Stimulated activated CD4-positive, alpha-beta T cell treated with anti-CD3 and anti-CD28 coated beads, TNF-alpha, amount 100 ng/mL, for 4 hours (primary cell): ENCODE measurements at places on chromosomes 2 and 18.

DNA sequence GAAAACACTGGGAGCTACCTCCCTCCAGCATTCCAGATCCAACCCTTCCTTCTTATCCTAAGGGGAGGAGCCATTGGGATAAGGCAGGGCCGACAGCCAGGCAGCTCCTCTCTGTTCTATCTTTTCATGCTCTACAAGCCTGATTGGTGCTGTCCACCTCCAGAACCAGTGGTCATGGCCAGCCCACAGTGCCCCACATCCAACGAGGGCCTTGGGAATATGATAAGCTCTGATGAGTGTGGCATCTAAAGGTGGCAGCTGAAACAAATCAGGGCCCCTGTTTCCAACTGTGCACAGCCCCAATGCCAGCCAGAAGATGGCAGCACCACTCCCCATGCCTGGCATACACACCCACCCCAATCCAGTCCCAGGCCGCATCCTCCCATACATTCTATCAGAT is 329.3 kb downstream of the C1D start:
- DNase-seq = no peak

DNA sequence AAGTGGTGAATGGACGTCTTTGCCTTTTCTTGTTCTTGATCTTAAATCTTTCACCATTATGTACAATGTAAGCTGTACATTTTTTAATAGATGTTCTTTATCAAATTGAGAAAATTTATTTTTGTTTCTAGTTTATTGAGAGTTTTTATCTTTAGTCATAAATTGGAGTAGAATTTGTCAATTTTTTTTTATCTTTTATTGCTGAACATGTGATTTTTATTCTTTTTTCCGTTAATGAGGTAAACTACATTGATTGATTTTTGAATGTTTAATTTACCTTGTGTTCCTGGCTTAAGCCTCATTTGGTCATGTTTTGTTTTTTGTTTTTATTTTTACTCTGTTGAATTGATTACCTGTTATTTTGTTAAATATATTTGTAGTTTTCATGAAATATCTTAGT is 19.7 kb downstream of the KIAA1328 start:
- no peak for DNase-seq

GRCh38 chr2:15909157-15909556 is 31.2 kb upstream of the MYCN start:
- no peak for DNase-seq

GRCh38 chr2:45169339-45170190 is 160.3 kb upstream of the SIX2 start:
- DNase-seq = no peak

DNA sequence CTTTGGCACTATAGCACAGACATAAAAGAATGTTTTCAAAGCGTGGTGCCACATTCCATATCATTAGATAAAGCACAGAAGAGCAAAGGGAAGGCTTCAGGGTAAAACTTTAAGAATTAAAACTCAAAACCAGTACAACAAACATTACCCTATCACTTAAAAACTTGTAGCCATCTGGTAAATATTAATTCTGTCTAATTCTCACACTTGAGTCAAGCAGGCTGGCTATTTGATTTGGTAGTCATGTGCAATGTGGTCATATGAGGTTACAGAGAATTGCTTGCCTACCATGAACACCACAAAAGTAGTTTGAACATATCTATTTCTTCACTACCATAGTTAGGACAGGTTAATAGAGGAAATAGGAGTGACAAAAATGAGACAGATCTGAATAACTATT is 244.9 kb downstream of the IRS1 start:
- DNase-seq = no peak

DNA sequence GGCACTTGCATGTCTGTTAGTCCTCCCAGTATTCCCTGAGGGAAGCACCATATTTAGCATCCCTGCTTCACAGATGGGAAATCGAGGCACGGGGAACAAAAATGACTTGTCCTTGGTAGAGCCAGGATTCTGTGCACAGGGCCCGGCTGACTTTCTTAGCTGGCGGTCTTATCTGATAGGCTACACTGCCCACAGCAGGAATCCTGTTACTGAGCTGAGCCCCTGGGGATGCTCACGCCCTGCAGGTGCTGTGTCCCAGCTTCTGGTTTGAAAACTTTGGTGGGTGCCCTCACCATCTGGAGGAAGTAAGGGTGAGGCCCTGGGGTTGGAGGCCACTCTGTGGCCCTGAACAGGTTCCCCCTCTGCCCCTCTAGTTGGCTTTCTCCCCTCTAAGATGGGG is 68.4 kb upstream of the MCFD2 start:
- DNase-seq = no peak

- DNase-seq = no peak
Observed at GRCh38 chr2:235956281-235956970, 211.8 kb downstream of the GBX2 start.

- DNase-seq = no peak
Observed at GRCh38 chr18:28398471-28398870, 221.5 kb upstream of the CDH2 start.

DNA sequence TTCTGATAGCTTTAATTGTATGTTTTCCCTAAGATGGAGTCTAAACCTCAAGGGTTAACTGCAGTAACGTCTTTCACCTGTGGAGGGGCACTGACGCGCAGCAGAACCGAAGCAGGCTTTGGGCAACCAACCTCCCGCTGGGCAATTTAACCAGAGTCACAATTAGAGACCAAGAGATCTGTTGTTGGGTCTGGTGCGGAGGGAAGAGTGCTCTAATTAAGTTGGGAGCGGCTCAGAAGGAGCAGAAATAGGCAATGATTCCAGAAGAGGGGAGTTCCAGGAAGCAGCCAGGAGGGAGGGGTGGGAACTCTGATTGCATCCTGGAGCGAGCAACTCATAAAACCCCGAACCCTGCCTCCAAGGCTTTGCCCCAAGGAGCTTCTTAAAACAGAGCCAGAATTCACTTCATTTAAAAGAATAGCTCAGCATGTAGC is 245.8 kb downstream of the PAX3 start:
- DNase-seq = no peak

GRCh38 chr2:5164776-5165525 is 527.2 kb upstream of the SOX11 start:
- DNase-seq = no peak

GRCh38 chr2:141207036-141207385 is 923.8 kb downstream of the LRP1B start:
- no peak for DNase-seq

- DNase-seq = no peak
Observed at GRCh38 chr2:207188626-207189419, 23.1 kb upstream of the KLF7 start.

DNA sequence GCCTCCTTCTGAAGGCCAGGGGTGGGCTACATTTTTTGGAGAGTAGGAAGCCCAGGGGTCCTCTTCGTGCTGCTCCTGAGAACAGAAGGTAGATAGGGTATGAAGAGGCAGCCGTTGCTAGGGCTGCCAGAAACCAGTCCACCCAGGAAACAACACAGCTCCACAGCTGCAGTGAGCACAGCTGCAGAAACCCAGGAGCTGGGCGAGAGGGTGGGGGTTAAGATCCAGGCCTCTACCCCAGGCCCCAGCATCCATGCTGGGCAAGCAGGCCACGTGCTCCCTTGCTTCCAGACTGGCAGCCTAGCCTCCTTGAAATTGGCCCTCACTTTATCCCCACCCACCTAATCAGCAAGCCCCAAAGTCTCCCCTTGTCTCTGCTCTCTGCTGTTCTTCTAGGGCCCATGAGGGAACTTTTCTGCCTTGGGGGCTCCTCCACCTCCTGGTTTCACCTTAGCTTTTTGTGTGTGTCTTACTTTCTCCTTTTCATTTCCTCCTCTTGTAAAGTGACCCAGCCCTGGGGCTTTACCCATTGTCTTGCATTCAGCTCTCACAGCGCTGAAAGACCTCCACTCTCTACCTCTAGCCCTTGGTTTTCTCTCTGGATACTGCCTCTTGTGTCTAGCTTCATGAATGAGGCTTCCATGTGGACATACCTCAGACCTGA is 30.7 kb downstream of the STON1 start:
- no peak for DNase-seq

DNA sequence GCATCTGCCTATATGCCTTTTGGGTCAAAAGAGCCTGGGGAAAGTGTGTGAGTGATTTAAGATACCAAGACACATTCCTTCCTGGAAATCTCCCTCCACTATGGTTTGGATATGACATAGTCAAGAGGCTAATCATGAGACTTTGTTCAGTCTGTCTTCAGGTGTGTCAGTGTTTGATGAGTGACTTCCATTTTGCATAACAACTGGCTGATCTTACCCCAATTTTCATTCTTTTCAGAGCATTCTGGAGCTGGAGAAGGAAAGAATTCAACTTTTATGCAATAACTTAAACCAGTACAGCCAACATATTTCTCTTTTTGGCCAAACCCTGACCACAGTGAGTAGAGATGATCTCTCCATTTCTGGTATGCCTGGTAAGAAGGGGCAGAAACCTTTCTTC is 39.4 kb downstream of the SPC25 start:
- DNase-seq = no peak

DNA sequence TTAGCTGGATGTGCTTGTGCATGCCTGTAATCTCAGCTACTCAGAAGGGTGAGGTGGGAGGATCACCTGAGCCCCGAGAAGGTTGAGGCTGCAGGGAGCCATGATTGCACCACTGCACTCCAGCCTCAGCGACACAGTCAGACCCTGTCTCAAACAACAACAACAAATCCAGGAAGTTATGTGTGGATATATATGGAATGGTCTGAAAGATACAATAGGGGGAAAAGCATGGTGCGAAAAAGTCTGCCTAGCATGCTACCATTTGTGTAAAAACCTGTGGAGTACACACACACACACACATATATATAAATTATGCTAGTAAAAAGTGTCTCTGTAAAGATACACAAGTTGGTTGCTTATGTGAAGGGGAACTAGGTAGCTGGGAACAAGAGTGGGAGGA is 6.9 kb upstream of the HOXD1 start:
- no peak for DNase-seq

DNA sequence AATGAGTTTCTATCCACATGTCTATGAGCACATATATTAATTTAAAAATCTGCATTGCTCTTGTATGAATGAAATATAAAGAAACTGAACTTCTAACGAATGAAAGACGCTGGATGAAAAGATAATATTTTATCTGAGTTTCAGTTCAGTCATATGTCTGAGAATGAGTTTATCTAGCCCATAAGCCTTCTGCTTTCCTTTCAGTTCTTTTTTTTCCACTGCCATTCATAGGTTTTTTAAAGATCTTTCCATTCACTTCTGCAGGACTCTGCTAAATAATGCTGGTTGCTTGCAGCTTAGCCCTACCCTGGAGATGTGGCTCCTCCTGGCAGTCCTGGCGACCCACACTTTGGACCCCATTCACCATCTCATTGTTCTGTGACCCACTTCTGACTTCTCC is 109.0 kb downstream of the BCL2 start:
- no peak for DNase-seq

DNA sequence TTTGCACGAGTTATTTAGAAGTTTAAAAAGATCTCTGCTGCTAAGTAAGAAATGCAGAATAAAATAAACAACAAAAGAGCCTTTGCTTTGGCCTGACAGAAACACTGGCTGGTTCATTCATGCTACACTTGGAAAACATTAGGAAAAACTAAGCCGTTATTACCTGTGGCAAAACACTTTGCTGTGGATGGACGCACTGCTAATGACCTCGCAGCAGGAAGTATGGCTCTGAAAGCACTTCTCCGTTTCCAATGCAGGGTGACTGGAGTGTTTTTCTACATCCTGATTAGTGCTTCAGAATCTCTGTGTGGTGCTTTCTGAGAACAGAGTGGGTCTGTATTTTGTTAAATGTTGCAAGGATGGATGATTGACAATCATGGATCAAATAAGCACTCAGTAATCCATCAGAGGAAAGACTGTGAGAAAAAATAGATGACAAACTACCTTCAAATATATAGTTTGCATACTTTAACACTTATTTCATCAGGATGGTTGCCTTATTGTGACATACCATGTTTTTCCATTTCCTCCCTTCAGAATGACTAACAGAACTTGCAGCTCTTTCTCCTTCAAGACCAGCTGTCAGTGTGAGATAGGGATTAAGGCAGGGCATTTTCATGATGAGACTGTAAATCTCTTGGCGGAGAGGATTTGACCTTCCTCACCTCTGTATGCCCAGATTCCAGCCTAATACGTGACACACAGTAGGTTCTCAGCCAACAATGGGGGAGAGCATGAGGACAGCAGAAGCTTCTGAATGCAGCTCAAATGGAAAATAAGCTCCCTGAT is 38.0 kb downstream of the LINC00305 start:
- no peak for DNase-seq

DNA sequence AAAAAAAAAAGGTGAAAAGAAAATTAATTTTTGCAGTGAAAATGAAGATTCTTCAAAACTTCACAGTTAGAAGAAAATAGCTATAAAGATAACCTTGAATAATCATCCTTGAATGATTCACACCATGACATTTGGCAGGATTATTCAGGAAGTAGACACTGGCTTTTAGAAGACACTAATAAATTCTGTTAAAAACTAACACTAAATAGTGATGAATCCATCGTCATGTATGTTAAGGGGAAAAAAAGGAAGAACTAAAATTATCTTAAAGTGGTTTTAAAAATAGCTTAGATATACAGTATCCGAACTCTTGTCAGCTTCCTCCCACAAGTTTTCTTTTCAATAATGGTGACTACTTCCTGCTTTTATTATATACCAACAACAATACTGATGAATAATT is 10.2 kb downstream of the USP37 start:
- no peak for DNase-seq

DNA sequence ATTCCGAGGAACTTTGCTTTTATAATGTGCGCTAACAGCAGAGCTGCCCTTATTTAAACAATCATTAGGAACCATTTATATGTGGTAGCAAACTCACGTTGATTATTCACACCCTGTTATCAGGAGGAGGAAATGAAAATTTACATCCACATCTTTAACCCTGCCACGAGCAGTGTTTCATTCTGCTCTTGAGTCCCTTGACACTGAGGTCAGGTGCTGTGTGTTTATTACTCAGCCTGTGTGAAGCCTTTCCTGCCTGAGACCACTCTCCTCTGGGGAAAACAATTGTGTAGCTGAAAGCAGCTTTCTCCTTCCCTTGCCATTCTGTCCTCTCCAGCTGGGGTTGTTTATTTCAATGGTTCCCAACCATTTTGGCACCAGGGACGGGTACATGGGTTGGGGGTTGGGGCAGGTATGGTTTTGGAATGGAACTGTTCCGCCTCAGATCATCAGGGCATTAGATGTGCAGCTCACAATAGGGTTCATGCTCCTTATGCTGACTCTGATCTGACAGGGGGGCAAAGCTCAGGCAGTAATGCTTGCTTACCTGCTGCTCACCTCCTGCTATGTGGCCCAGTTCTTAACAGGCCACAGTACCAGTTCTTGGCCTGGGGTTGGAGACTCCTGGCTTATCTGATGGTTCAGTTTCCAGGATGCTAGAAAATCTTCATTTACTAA is 651.1 kb downstream of the TDRD15 start:
- no peak for DNase-seq

- no peak for DNase-seq
Observed at GRCh38 chr2:204706939-204707338, 161.7 kb downstream of the PARD3B start.

- no peak for DNase-seq
Observed at GRCh38 chr2:152961351-152961750, 242.9 kb downstream of the ARL6IP6 start.
